SK-MEL-5 (cell line): ENCODE measurements at places on chromosomes 12 and 14.

DNA sequence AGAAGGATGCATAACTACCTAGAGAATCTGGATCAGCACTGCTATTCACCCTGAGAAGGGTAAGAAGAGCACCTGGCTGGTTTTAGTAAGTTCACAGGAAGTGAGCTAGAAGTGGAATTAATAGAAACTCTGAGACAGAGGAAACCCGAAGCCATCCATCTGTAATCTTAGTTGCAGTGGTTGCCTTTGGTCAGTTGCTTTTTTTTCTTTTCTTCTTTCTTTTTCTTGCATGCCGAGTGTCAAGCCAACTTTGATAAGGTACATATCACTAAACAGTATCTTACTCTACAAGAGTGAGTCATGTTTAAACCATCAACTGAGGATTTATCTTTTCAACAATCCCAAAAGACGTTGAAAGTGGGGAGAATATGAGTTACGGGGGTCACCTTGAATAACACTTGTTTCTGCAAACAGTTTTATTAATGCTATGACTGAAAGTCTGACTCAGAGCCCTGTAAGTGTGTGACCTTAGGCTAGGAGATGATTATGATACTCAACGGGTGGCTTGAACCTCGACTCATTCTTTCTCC is 26.7 kb downstream of the C12orf75 start:
- DNase-seq: no peak

GRCh38 chr14:74952697-74953484 is 2.5 kb downstream of the PGF start:
- no peak for DNase-seq

DNA sequence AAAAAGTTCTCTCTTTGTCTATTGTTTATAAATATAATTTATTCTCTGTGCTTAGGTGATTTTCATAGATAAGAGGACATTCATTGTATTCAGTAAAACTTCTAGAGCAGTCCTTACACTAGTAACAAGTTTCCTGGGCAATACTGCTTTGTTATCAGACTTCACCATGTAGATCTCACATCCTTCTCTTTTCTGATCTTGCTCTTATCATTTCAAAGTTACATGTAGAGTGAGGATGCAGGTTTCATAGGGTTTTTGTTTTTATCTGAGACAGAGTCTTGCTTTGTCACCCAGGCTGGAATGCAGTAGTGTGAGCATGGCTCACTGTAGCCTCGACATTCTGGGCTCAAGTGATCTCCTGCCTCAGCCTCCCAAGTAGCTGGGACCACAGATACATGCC is 789.5 kb downstream of the DIO2 start:
- DNase-seq: no peak

- no peak for DNase-seq
These were observed 137.6 kb downstream of the VRK1 start for GRCh38 chr14:96934638-96935330.

DNA sequence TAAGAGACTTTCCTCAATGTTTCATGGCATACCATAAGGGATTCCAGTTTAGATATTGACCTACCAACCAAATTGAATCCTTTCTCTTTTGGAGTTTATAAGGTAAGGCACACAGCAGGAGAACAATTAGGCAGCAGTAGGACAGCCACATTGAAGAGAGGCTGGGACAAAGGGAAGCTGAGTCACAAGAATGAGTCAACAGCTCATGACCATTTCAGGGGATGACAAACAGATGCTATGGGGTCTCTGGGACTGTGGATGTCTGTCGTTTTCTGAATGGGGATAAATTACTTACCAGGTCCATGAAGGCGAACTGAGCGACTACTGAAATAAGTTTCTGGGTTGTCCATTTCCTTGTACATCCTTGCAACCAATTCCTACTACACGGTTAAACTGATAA is 48.6 kb upstream of the E2F7 start:
- no peak for DNase-seq

DNA sequence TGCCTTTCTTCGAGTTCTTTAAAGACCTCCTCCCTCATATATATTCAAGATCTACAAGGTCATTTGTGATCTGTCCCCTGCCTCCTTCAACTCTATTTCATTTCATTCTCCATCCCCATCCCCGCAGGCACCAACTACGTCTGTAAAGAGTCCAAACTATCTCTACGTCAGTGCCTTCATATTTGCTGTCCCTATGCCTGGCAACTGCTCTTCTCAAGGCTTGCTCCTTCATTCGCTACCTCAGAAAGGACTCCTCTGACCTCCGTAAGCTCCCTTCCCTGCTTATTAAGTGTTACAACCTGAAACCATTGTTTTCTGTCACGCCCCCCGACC is 650 bp downstream of the LLPH start:
- peak; percentile 20 for DNase-seq

DNA sequence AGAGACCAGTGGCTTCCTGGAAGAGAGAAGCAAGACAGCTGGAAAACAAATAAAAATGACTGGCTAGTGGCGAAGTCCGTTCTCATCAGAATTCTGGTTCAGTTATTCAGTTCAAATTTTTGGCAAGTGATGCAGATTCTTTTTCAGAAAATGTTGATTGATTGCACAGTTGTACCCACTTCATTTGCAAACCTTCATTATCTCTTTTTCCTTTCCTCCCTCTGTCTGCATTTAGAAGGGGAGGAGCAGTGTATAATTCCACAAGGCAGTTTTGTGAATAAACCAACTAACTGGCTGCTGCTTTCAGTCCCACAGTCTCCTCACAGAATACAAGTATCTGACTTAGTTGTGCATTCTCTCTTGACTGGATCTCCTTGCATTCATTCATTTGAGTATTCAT is 417.5 kb downstream of the NPAS3 start:
- no peak for DNase-seq

GRCh38 chr12:16392846-16393535 is 45.5 kb downstream of the MGST1 start:
- no peak for DNase-seq

- no peak for DNase-seq
These were observed 28.4 kb downstream of the NOC4L start for GRCh38 chr12:132172619-132173018.

DNA sequence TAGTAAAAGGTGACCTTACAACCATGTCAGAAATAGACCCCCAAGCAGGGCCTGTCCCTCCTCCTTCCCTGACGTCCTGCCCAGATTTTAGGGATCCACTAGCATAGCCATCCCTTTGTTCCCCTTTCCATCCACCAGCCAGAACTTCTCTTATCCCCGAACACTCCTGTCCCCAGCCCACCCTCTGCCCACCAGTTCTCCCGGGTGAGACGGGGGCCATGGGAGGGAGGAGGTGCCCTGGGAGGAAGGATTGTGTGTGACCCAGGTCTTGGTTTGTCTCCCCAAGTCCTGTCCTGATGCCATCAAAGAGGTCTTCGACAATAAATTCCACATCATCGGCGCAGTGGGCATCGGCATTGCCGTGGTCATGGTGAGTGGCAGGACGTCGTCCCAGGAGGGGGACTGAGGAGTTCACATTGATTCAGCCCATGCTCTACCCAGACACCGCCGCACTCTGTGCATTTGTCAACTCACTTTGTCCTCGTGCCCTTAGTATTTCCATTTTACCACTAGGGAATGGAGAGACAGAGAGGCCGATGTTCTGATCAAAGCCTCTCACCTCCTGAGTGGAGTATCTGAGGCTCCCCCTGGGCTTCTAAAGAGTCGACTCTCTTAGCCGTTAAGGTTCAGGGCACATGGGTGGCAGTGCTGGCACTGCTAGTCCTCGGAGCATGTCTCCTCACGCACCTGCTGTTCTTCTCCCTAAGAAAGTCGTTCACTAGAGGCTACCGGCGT is 35.9 kb downstream of the CD9 start:
- no peak for DNase-seq

GRCh38 chr12:58629376-58629775 is 290.9 kb downstream of the LRIG3 start:
- no peak for DNase-seq

DNA sequence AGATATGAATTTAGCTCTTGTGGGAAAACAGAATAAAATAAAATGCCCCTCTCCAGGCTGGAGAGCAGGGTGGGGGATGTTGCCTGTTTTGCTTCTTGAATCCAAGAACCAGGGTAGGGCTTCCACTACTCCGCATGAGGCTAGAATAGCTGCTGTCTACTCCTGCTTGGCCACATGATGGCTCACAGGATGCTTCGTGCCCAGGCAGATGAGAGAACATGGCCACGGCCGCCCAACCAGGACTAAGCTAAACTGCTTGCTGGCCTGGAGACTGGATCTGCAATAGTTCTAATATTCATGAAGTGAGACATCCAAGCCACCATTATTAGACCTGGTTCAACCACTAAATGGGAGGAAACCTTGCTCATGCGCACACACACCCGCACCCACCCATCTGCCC is 122.2 kb upstream of the METAP2 start:
- DNase-seq: peak; percentile 50

DNA sequence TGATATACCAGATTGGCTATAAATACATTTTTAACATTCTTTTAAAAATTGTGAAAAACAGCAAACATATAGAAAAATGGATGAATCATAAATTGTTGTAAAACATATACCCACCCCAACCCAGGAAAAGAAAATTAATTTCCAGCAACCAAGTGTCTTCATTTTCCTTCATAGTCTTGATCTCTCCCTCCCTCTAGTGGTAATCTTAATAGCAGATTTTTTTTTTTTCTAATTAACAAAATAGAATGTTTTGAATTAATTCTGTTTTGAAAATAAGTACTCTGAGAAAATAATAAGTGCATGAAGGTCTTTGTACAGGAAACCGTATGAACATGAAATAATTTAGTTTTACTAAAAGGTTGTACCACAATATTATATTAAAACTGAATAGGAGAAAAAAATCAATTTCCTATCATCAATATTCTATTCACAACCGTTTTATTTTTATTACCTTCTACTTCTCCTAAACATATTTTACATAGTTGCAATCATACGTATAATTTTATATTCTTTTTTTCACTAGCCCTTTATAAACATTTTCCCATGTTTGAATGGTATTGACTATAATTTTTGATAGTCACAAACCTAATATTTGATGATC is 7.0 kb downstream of the ETNK1 start:
- peak; percentile 27 for DNase-seq

DNA sequence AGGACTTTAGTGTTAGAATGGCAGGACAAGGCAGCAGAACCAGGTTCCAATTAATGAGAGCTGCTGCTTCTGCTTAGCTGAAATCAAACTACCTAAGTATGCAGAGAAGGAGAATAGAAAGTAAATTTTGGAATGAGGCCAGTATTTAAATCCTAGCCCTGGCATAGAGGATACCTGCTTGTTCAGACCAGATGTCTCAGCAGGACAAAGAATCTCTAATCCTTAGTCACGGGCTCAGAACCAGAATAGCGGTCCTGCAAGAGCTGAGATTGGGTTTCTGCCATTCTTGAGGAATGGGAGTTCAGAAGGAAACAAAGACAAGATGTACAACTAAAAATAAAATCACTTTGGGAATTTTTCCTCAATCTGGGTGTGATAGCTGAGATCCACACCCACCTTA is 550.8 kb upstream of the TMEM132C start:
- no peak for DNase-seq

GRCh38 chr12:46224386-46224785 is 44.5 kb downstream of the SLC38A1 start:
- DNase-seq: no peak

DNA sequence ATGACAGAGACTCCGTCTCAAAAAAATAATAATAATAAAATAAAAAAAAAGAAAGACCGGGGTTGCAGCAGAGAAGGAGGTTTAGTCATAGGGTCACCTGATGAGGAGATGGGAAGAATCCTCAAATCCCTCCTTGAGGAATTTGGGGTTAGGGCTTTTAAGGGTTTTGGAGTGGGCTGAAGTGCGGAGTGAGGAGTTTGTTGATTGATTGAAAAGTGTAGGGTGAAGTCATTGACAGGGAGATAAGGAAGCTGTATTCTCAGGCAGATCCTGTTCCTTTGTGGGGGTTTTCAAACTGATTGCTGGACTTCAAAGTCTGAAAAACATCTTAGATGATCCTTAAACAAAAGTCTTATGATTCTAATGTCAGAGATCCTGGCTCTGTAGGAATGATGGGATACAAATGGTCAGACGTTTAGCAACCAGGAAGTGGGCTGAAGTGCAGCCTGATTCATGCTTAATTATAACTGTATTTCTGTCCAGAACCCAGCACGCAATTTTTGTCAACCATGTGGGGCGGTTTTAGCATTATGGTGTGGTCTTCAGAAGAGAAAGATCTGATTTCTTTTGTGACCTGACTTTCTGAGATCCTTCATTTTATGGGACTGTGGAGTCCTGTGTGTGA is 16.0 kb downstream of the FNTB start:
- no peak for DNase-seq

DNA sequence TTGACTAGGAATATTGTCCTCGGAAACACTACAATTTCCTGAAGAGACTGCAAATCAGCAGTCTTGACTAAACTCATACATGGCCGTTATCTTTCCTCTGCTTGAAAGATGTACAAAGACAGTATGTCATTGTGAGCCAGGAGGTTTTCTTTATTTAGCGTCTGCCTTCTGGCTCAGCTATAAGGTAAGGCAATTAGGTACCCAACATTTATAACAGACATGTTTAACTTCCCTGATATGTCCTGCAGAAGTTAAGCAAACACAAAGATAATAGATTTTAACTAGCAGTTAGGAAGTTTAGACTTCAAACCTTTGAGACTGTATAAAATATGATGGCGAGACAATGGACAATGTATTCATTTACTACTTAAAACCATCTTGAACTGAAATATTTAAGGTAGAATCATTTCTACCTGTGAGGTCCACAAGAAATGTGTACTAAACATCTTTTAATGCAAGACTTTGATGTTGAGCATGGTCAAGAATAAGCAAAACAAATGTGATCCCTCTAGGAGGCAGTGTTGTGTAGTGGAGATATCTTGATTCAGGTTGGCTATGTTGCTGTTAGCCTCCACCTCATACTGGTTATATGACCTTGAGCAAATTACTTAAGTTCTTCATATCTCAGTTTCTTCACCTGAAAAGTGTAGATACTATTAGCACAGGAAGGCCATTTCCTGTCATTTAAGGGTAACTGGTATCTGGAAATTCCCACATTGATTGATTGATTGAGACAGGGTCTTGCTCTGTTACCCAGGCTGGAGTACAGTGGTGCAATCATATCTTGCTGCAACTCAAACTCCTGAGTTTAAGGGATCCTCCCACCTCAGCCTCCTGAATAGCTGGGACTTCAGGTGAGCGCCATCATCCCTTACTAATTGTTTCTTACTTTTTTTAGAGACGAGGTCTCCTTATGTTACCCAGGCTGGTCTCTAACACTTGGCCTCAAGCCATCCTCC is 96.3 kb upstream of the EEA1 start:
- peak; percentile 87 for DNase-seq

- peak; percentile 38 for DNase-seq
These were observed 114.2 kb downstream of the TTC6 start for GRCh38 chr14:37709419-37710195.

- DNase-seq: no peak
These were observed 11.6 kb downstream of the RAP1B start for GRCh38 chr12:68622250-68622649.

DNA sequence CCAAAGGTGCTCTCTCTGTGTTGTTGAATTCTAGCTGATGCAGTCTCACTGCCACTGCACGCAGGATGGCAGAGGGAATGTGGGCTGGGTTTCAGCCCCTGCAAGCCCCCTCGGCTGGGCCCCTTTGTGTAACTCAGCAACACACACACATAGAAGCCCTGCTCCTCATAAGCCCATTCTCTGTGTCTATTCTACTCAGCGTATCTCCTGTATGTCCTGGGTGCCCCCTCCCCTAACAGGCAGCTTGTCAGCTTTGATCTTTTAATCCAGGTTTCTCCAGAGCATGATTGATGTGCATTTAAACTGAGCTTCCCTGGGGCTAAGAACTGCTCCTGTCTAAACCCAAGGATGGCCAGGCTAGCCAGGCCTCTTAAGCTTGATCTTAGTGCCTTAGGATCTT is 43.0 kb downstream of the SRRM4 start:
- DNase-seq: no peak
